H4 (cell line): ENCODE measurements at places on chromosomes 16 and 17.

DNA sequence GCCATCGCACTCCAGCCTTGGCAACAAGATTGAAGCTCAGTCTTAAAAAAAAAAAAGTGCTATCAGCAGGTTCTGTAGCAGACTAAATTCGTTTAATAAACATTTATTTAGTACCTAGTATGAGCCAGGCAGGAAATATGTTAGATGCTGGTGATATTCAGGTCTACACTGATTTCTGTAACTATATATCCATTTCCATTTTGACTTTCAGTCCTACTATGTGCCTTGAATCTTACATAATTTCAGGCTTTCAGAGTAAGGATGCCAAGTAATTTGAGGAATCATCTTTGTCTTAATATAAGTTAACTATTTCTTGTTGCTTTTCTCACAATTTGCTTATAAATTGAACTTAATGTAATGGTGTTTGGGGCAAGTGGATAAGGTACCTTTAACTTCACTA, 46.2 kb downstream of the CDK12 start:
- DNase-seq, result no peak

- peak; percentile 66 for DNase-seq
Measured at GRCh38 chr16:47888142-47888541, 267.7 kb downstream of the ABCC12 start.

- no peak for DNase-seq
Measured at GRCh38 chr17:47975189-47975822, 4.4 kb downstream of the CDK5RAP3 start.

- no peak for DNase-seq
Measured at GRCh38 chr17:10305398-10305797, 67.4 kb downstream of the MYH13 start.
